ENCODE measurements at places on chromosomes 3 and 15.

DNA sequence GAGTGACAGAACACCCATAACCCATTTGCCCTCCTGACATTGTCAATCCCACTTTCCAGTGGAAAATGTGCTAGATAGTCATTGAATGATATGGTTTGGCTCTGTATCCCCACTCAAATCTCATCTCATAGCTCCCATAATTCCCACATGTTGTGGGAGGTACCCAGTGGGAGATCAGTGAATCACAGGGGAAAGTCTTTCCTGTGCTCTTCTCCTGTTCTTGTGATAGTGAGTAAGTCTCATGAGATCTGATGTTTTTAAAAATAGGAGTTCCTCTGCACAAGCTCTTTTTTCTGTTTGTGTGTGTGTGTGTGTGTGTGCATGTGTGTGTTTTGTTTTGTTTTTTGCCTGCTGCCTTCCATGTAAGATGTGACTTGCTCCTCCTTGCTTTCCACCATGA, 191.7 kb downstream of the ARRDC4 start:
- no peak for DNase-seq

GRCh38 chr3:95338446-95338845, 1275.6 kb downstream of the NSUN3 start:
- DNase-seq: no peak

GRCh38 chr3:34955680-34956079, 683.6 kb upstream of the ARPP21 start:
- DNase-seq: no peak

DNA sequence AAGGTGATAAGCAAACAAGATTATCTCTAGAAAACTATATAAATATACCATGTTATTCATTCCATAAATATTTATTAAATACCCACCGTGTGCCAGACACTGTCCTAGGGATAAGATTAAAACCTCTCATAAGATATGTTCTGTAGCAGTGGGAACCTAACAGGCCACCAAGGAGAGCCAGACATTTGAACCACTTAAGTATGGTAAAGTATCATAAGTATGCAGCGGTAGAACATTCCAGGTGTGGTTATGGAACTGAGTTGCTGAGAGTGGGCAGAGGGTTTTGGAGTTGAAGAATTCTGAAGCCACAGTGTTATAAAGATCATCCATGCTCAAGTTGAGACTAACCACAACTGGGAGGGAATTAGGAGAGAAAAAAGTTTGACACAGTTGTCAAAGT, 14.7 kb downstream of the FILIP1L start:
- no peak for DNase-seq

DNA sequence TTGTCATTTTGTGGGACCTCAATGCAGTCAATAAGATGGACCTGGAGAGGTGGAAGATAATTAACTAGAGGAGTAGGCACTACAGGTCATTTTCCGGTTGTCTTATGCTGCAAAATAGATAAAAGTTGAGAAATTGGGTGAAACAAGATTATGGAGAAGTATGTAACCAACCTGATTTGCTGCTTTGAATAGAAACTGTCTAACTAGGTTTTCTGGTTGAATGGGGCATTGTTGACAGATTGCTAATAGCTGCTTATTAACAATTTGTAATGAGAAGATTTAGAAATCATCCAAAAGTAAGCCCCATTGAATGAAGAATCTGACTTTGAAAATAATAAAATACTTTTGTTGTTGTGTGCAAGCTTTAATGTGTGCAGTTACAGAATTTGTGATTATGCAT, 26.2 kb downstream of the PIAS1 start:
- no peak for DNase-seq

GRCh38 chr15:58742022-58742813, 7.3 kb downstream of the ADAM10 start:
- DNase-seq: no peak

GRCh38 chr3:16522834-16523233, 9.3 kb upstream of the RFTN1 start:
- no peak for DNase-seq

DNA sequence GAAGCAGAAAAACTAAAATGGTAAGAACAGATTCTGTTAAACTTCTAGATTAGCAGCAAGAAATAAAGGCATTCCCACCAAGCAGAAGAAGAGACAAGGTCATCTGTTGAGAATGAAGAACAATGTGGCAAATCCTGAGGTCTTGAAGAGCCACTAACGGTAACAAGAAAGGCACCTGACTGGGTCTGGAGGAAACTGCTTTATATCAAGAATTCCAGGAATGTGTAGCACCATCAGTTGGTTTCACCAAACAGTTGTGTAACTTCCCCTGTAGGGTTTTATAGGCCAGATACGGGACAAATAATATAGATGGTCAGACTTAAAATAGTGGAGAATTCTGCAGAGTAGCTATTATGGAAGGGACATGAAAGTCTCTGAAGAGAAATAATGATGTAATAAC, 57.3 kb downstream of the ACAP2 start:
- no peak for DNase-seq

DNA sequence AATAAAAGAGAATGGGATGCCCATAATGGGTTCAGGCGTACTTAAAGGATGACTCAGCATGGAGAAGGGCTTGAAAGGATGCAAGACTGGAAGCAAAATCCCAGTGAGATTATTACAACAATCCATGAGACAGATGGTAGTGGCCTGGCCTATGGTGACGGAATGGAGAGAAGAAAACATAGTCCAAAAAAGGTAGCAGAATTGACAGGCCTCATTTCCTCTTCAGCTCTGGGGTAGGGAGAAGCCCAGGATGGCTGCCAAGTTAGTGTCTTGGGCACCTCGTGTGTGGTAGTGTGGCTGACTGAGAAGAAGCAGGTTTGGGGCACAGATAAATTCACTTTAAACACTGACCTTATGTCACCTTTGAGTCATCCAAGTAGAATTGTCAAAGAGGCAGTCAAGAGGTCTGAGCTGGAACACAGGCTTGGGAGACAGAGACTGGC, 18.1 kb downstream of the MB21D2 start:
- no peak for DNase-seq

DNA sequence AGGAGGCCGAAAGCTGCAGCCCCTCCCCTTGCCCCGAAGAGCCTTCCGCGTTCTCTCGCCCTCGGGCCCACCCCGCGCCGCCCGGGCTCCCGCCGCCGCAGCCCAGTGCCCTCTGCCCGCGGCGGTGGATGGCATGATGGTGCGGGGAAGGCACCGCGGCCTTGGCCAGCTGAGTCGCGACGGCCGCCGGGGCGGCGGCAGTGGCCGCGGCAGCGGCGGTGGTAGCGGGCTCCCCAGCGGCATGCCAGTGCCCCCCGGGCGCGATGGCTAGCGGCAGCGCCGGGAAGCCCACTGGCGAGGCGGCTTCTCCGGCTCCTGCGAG, 1.2 kb downstream of the TLNRD1 start:
- DNase-seq: no peak

GRCh38 chr3:143809121-143809621, 39.1 kb downstream of the SLC9A9 start:
- DNase-seq: no peak

DNA sequence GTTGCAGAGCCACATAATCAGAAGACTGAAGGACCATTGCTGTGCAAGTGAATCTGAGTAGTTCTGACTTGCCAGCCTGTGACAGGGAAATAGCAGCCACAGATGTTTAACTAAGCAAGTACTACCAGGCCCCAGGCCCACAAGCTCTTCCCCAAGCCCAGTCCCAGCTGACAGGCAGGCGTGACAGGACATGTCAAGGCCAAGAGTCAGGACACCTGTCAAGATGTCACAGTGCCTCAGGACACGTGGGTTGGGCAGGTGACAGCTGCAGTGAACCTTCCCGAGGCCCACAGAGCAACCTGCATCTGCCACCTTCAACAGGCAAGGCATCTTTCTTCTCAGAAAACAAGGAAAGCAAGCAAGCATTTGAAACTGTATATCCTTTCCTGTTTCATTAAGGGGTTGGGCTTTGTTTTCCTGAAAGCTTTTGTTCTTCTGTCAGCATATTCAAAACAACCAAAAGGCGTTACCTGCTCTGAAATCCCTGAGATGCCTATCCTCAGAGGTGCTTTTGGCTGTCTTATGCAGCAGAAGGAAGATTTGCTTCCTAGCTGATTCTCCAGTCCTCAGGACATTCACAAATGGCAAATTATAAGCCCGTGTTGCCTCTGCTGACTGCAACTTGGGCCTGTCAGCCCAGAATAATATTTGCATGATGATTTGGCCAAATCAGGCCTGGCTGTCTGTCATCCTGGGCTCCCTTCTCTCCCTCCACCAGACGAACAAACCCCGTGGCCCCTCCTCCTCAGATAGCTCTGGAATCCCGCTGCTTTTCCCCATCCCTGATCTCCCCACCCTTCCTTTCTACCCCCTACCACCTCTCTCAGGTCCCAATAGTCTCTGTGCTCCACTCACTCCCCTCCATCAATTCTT, 171.8 kb upstream of the WNT5A start:
- DNase-seq: no peak

GRCh38 chr3:33007776-33008175, 56.3 kb downstream of the CCR4 start:
- peak; percentile 46 for DNase-seq

DNA sequence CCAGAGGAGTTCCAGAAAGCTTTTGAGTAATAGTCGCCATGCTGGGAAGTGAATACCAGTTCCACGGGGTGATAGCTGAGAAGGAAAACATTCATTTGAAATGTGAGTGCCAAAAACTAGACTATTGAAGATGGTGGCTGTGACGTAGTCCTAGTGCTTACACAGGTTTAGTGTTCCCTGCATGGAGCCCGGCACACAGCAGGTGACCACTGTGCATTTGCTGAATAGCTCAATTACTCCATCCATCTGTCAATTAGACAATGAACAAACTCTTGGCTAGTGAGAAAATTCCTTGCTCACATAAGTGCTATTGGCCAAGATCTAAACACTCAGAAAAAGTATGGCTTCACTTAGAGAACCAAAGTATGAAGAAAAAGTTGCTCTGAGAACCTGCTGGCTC, 448.1 kb upstream of the WNT5A start:
- DNase-seq: no peak

DNA sequence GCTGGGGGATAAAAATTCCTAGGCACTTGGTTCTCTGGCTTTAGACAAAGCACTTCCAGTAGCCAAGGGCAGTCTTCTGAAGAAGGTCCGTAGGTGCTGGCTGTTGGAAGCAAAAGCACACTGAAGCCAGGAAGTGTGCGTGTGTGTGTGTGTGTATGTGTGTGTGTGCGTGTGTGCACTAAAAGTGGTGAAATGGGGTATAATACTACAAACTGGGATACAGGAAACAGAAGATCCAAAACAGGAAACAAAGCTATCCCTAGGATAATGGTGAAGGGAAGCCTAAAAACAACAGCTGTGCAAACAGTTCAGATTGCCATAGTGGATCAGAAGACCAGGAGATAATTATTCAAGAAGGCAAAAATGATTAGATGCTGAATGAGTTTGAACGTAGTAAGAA, 103.4 kb downstream of the IL20RB start:
- DNase-seq: no peak

DNA sequence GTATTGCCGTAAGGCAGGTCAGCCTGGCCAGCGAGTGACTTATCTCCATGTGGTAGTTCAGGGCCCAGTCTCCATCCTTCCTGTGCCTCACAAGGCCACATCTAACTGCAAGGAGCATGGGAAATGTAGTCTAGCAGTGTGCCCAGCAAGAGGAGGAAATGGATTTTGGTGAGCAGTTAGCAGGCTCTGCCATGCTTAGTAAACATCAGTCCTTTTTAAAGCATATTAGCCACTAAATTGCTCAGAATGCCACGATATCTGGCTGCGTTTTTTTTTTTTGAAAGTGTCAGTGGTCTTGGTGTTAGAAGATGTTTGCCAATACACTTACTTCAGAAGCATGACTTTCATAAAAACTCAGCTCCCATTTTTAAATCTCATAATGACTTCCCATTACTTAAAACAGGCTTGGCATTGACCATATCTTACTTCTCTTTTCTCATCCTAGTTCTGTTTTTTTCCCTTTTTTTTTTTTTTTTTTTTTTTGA, 470.2 kb upstream of the TPRG1 start:
- peak; percentile 18 for DNase-seq
